KG1 (cell line): ENCODE measurements at places on chromosomes 3 and 15.

- DNase-seq, result no peak
These were observed 247.8 kb upstream of the MCTP2 start for GRCh38 chr15:93983526-93983925.

- DNase-seq, result no peak
These were observed 120.5 kb downstream of the AQP9 start for GRCh38 chr15:58258501-58259292.

GRCh38 chr15:90143166-90143655, 40.9 kb upstream of the IDH2 start:
- DNase-seq, result no peak

DNA sequence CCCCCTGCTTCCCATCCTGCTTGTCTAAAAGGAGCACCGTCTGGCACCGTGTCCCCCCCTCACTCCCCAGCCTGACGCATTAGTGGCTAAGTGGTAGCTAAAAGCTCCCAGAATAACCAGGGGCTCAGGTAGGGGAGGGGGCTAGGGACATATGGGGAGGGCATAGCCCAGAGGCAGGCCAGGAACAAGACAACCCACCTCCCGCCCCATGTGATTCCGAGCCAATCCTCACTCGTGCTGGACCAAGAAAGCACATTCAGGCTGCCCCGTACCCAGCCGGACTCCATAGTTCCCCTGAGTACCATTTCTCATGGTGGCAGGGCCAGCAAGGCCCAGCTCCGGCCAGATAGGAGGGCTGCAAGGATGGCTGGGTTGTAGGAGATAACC, 11.5 kb downstream of the SEMA7A start:
- no peak for DNase-seq

DNA sequence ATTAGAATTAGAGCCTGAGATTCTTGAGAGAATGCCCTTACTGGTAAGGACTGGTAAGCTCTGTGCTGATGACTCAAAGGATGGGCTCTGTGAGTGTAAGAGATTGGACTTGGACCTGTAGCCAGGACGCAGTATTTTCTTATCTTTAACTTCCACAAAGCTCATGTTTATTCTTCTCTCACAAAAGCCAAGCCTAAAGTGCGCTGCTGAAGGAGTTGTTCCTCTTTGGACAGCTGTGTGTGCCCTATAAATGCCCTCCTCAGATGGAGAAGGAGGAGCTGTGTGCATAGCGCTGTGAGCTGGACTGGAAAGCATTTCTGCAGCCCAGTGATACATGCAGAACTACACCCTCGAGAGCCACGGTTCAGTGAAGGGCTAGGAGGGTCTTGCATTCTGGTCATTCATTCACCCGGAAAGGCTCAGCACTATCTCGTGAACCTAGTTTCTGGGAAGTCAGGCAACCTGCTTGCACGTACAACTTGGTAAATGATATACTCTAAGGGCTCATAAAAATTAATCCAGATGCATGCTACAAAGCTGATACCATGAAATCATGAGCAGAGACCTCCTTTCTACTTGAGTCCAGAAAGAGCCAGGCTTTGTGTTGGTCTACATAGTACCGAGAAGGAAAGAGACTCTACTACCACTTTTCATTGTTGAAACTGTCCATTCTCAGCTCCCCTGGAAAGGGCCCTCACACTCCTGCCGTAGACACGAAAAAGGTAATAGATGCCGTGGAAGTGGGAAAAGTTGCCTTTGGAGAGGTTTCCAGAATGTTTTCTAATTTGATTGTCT, 103.0 kb upstream of the TBL1XR1 start:
- no peak for DNase-seq

- no peak for DNase-seq
These were observed 51.3 kb downstream of the SMAD3 start for GRCh38 chr15:67116742-67117141.

DNA sequence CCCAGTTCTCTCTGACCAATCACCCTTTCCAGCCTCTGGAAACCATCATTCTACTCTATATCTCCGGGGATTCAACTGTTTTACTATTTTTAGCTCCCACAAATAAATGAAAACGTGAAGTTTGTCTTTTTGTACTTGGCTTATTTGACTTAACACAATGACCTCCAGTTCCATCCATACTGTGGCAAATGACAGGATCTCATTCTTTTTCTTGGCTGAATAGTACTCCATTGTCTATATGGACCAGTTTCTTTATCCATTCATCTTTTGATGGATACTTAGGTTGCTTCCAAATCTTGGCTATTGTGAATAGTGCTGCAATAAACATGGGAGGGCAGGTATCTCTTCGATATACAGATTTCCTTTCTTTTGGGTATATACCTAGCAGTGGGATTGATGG, 34.1 kb downstream of the NRROS start:
- no peak for DNase-seq

- no peak for DNase-seq
These were observed 140.8 kb downstream of the OSBPL10 start for GRCh38 chr3:31840252-31840651.

GRCh38 chr15:51203797-51204196, 109.1 kb upstream of the TNFAIP8L3 start:
- no peak for DNase-seq

DNA sequence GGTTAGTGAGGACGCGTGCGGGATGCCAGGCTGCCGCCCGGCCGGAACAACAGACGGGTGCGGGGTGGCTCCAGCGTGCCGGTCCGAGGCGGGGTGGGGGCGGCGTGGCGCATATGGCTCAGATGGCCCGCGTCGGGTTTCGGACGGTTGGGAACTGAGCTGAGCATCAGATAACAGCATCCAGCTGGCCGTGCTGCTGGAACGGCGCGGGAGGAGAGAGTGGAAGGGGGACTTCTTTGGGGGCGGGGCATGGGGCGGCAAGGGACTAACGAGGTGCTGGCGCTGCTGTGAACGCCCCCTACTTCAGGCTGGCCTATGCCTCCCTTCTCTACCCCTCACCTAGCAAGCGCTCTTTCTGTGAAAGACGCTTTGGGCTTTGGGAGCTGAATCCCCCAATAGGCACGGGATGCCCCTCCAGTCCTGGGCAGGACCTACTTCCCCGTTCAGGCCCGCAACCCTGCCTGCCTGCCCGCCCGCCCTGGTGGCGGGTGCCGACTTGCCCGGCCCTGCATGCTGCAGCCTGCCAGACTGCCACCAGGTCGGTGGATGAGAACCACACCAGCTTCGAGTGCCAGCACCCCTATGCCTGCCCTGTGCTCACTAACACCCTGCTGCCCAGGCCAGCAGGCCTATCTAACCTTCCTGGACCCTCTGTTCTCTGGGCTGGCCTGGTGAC, 542 bp downstream of the INKA1 start:
- peak; percentile 57 for DNase-seq

DNA sequence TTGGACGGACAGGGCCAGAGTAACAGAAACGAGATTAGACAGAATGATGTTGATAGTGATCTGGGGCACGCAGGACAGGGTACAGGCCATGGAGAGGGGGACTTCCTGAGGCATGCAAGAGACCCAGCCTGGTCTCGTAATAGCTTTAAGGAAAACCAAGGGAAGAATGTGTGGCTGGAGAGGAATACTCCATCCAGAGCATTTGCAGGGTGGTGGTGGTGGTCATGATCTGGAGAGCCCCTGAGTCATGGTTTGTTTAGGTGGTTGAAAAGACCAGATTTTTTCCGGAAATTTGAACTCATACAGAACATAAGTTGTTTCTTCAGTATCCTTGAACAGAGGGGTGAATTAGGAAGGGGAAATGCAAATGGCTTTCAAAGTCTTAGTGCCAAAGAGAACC, 138.5 kb downstream of the DUT start:
- no peak for DNase-seq

DNA sequence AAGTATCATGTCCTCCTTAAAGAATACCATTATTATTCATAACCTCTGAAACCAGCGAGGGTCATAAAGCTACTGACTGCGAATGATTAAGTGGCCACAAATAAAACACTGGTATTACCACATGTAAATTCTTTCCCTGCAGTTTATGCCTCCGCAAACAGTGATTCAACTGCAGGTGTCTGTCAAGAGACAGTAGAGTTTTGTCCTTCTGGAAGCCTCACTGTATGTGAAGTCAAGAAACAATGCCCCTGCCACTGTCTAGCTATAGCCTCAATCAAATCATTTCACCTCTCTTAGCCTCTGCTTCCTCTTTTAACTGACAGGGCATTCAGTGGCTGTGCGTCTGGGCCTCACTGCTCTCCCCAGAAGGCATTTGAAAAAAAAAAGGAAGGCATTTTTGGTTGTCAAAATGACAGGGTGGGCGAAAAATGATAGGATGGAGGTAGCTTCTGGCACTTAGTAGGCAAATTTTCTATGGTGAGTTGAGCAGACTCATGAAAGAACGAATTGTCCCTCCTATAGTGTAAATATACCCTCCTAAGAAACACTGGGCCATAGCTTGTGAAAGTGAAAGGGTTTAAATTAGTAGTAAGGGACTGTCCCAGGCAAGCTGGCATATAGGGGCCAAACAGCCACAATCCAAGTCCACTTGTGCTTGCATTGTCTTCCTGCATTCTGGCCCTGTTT, 66.7 kb downstream of the FILIP1L start:
- peak; percentile 19 for DNase-seq

GRCh38 chr15:75081150-75081549, 57.8 kb downstream of the PPCDC start:
- no peak for DNase-seq

GRCh38 chr3:177597311-177598096, 400.2 kb upstream of the TBL1XR1 start:
- DNase-seq, result peak; percentile 51

GRCh38 chr3:123559040-123559861, 25.6 kb downstream of the HACD2 start:
- peak; percentile 44 for DNase-seq

DNA sequence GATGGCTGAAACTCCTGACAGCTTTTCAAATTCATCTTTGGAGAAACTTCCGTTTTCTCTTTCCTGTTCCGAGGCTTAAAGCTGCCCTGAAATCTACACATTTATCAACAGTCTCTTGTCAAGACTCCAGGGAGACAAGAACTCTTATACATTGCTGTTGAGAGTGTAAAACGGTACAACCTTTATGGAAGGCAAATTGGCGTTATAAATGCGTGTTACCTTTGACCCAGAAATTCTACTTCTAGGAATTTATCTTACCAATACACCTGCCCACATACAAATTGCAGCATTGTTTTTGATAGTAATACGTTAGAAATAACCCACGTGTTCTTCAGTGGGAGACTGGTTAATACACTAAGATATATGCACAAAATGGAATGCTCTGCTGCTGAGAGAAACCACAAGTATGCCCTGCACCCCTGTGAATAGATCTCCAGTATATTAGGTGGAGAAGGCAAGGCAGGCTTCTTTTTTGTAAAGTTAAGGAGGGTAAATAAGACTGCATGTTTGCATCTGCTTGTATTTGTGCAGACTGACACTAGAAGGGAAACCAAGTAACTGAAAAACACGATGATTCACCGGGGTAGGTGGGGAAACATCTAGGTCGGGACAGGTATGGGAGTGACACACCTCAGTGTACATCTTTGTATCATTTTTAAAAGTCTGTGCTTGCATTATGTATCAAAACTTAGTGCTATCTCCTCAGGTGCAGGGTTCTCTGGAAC, 97.5 kb downstream of the IGF1R start:
- no peak for DNase-seq

DNA sequence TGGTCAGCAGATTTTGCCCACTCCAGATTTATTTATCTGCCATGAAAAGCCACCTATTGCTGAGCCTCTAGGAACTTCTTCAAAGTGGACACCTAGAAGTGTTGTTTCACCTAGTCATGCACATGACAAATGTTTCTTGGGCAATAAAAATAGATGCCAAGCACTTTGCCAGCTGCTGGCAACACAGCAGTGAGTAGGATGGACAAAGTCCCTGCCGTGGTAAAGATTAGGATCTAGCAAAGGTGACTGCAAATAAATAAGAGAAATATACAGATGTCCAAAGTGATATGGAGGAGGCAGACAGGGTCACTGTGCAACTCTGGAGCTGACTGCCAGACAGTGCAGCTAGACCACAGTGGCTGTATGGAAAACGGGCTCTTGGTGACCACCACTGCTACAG, 137.9 kb downstream of the SUCLG2 start:
- no peak for DNase-seq

- no peak for DNase-seq
These were observed 53.7 kb downstream of the CCDC54 start for GRCh38 chr3:107430996-107431245.

GRCh38 chr3:106338582-106339214, 469.9 kb upstream of the CBLB start:
- no peak for DNase-seq

GRCh38 chr3:42831321-42831713, 22.1 kb downstream of the ACKR2 start:
- DNase-seq, result peak; percentile 38

DNA sequence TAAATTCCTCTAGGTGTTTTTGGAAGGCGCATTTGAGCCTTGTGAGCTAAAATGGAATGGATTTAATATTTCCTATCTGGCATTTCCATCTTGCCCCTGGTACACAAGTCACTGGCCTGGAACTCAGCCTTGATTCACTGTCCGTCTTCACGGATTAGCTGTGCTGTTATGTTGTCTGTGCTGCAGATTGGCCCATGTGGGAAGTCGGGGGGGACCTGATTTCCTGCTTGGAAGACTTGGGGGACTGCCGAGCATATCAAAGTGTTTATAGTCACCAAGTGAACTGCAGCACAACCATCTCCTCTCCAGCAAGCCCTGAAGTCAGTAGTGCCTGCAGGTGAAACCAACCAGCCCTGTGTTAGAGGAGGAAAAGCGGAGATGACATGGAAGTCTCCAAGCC, 12.2 kb downstream of the GHRL start:
- no peak for DNase-seq

GRCh38 chr3:93904568-93904967, 69.1 kb downstream of the PROS1 start:
- DNase-seq, result no peak

DNA sequence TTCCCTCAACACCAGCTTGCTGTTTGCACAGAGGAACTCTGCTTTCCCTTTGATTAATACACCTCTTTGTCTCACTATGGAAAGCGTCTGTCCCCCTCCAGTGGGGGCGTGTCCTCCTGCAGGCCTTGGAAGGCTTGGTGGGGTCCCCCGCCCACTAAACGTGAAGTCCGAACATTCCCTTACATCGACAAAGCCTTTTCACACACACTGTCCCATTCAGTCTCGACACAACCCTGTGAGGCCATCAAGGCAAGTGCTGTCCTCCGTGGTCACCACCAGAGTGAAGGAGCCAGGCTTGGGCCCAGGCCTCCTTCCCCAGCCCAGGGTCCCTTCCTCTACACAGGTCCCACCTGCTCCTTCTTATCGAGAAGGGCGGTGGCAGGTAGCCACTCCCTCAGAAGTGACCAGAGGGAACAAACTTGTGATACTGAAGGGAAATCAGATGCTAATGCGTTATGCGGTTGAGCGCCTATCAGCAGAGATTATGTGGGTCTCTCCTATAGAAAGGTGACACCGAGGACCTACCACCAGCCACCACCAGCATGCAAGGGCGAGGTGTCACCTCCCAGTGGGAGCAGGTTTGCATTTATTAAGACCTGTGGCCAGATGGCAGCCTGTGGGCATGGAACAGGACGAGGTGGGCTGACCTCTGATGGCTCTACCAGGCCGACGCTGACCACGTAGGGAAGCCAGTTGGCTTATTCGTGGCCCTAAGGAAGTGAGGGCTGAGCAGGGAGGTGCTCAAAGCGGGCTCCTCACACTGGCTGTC, 6.6 kb downstream of the NRROS start:
- DNase-seq, result no peak
